NCI-H1048 (cell line): ENCODE measurements at places on chromosomes 4 and X.

GRCh38 chrX:15269618-15270521 lies at the start of gene ASB9:
Gene ASB9 (minus strand): TSS chrX:15270083. CDS start chrX:15269874, 209 bp downstream.
- no peak for DNase-seq

- DNase-seq, result no peak
Measured at GRCh38 chr4:3436798-3437581, 4.8 kb upstream of the HGFAC start.

- no peak for DNase-seq
Measured at GRCh38 chrX:23644744-23645143, 22.5 kb upstream of the PRDX4 start.

GRCh38 chrX:40007756-40008705 lies 89.7 kb downstream of the BCOR start:
- no peak for DNase-seq

DNA sequence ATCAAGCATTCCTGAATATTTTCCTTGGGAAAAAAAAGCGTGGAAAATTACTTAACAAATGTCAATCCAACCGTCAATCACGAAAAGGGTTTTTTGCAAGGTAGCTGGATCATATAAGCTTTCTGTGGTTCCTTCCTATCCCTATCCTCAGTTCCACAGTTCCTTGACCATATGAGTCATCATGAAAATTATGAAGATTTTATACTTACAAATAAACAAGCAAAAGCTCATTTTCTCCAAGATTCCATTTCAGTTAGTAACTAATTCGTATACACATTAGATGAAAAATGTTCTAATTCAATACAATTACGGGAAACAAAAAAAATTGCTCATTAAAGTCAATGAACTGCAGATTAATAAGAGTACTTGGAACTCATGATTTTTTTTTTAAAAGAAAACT lies 228.8 kb downstream of the NSUN7 start:
- DNase-seq, result no peak

GRCh38 chrX:69319376-69319775 lies 154.1 kb upstream of the PJA1 start:
- DNase-seq, result no peak

GRCh38 chrX:70908541-70908940 lies at the start of gene TEX11:
Gene TEX11 (minus strand): TSS chrX:70908711. CDS start chrX:70907789, 922 bp downstream.
- no peak for DNase-seq

DNA sequence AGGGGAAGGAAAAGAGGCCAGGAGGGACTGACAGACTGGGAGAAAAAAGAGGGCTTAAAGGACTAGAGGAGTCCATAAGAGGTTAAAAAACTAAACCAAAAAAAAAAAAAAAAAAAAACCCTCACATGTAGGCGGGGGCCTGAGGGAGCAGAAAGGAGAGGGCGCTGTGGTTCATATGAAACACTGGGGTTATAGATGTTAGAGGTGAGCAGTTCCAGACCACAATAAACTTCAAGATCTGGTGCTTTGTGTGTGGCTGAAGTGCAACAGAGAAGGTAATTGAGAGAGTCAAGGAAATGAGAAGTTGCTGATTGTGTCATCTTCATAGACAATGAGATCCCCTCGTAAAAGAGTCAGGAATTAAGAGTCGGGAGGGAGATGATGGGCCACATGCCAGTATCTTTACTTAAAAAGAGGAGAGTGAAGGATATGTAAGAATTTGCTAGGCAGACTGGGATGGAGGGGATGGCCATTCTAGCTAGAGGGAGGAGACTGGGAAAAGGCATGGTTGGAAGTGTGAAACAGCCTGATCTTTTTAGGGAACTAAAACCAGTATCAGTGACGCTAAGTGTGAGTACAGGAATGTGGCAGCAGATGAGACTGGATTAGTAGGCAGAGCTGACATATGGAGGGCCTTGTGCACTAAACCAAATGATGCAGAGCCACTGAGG lies 18.4 kb upstream of the OGT start:
- no peak for DNase-seq

DNA sequence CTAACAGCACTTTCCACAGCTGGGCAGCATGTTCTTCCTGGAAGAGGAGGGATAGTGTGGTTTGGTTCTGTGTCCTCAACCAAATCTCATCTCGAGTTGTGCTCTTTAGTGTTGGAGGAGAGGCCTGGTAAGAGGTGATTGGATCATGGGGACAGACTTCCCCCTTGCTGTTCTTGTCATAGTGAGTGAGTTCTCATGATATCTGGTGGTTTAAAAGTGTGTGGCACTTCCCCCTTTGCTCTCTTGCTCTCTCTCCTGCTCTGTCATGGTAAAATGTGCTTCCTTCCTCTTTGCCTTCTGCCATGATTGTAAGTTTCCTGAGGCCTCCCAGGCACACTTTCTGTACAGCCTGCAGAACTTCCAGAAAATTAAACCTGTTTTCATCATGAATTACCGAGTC lies 133.7 kb upstream of the NDP start:
- no peak for DNase-seq

GRCh38 chr4:17058536-17058915 lies 160.1 kb upstream of the LDB2 start:
- DNase-seq, result no peak

DNA sequence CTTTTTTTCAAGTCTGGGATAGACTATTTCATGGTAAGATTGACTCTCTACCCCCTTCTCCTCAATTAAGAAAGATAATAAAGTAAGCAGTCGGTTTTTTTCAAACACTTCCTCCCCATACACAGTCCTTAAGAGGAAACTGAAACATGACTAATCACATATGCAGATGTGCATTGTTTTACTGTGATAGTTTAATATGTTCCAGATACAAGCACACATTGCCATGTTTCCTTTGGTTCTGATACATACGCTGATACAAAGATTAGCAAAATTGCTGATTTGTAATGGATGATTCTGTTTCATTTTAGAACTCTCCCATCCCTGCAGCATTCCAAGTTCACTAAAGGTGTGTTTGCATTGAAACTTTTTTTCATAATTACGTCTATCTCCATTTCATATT lies 76.1 kb downstream of the FBXO8 start:
- no peak for DNase-seq

- DNase-seq, result no peak
Measured at GRCh38 chr4:102399021-102399420, 53.7 kb upstream of the SLC39A8 start.

GRCh38 chr4:97759785-97760184 lies 383.5 kb downstream of the STPG2 start:
- no peak for DNase-seq

GRCh38 chrX:45799576-45799975 lies 598.9 kb upstream of the DIPK2B start:
- DNase-seq, result no peak
